Pericardium fibroblast (primary cell): ENCODE measurements at places on chromosomes 2 and 18. TPM values are rescaled to one million over a fixed set of nuclear protein-coding genes. Genes with fewer than 3 reads are reported as not detected.

TUBA4B gene
- not detected in 2 replicates for total RNA-seq

BOLL gene
- not detected in 2 replicates for total RNA-seq

CAPN10 gene
- total RNA-seq = 13.7 and 13.9 TPM in 2 replicates

AQP12A gene
- total RNA-seq = not detected in 2 replicates

CRYGC gene
- not detected in 2 replicates for total RNA-seq
